ENCODE measurements at places on chromosomes 3 and 15.

DNA sequence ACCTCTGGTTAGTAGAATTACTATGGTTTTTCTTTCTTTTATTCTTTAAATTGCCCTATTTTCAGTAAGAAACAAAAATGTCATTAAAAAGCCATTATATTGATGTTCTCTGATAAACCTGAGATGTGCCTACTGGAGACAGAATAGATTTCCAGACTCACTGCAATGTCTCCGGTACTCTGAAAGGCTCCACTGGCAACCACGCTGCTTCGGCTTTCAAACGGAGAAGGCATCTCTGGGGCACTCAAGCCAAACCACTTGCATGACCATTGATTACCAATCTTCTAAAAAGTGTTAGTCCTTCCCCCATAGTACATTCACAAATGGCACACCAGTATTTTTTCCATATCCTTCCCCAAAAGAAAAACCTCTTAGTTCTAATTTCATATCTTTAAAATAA lies 82.6 kb downstream of the CBLB start:
- no peak for DNase-seq

DNA sequence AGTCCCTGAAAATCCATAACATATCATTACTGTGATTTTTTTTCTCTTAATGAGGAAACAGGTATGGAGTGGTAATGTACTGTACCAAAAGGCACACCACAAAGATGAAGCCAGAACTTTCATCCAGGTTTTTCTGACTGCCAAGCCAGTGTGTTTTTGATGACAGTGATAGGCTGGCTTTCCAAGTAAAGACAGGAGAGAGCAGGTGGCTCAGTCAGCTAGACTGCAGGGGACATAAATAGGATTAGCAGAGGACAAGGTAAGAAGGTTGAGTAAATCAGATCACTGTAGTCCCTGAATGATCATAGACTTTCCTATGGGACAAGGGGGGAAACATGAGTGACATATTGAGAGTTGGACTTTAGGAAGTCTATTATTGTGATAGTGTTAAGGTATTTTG lies 127.9 kb downstream of the GADL1 start:
- DNase-seq = no peak

GRCh38 chr3:141292356-141293058 lies 60.9 kb downstream of the PXYLP1 start:
- DNase-seq = no peak

DNA sequence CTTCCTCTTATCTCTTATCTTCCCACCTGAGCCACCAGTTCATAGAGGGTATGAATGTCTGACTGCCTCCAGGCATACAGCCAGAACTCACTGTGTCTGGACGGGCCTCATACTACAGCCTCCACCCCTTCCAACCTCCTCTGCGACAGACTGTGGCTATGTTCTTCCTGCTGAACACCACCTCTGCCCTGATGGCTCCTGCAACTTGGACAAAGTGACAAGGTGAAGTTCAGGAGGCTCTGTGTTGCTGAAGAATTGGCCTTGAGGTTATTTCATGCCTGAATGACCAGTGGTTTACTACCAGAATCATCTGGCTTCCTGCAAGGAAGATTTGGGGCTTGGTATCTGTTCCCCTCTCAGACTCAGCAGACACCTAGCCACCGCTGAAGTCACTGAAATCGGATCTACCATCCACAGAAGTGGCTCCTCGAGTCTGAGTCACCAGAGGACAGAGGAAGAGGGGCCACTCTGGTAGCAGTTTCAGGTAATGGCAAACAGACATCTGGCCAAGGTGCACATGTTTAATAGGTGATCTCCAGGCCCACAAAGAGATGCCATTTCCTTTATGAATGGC lies 14.2 kb upstream of the ULK3 start:
- no peak for DNase-seq

DNA sequence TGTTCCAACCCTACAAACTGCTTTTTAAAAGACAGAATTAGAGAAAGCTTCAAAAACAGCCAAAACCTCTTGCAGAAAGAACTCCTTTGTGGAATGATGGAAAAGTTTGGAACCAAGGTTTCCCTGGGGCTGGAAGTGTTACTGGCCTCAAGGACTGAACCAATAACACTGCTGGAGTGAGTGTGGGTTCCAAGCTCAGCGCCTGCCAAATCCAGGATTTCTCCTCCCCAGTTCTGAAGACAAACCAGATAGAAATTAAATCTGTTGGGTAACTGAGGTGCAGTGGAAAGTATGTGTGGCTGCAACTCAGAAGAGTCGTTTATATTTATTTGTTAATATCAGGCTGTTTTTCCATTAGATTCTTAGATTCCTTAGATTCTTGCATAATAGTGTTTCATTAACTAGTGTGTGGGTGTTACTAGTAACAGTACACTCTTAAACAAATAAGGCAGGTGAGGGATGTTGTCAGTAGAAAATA lies 66.5 kb upstream of the FNDC3B start:
- peak; percentile 69 for DNase-seq

GRCh38 chr3:12830785-12831156 lies 10.6 kb downstream of the RPL32 start:
- DNase-seq = no peak

DNA sequence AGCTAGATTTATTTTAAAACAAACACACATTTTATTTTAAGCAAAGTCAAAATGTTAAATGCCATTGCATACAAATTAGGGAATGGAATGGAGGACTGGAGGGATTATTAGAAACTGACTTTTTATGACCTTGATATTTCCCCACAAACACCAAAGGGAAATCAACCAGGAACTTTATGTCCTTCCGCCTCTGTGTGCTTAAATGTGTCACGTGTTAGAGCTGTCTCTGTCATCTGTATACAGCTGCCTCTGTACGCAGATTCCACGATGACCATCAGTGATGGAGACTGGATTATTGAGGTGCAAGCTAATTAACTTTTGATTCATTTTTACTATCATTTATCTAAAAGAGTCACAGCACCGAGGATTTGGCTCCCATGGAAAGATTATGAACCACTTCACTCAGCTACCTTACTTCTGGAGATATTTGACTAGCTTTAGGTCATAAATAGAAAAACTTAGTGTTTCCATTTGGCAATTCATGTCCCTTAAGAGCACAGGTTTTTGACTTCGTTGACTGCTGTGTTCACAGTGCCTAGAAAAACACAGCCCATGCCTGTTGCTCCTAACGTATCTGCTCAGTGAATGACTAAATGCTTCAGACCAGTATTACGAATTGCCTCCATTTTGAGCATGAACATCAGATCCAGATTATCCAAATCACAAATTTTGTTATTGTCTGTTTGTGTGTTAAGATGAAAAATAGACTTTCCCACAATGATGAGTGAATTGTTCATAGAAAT lies 1048.1 kb downstream of the MCTP2 start:
- DNase-seq = no peak

DNA sequence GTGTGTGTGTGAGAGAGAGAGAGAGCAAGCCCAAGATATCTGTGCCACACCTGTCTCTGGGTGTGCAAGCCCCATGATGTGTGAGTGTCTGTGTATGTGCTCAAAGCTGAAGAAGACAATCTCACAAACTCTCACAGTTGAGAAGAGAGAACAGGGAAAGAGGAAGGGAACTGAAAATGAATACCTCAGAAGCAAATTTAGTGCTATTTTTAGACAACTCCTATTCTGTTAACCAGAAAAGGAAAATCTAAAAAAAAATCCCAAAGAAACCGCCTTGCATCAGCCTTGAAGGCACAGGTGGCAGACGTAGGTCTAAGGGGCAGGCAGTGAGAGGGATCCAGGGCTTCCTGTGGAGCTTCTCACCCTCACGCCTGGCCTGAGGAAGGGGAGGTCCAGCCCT lies 47.8 kb downstream of the ATP2B2 start:
- no peak for DNase-seq

- DNase-seq = no peak
Measured at GRCh38 chr3:13705702-13706280, 156.9 kb downstream of the FBLN2 start.

GRCh38 chr15:26967719-26968269 lies 3.2 kb upstream of the GABRG3 start:
- no peak for DNase-seq

GRCh38 chr3:156181509-156181908 lies 61.1 kb downstream of the KCNAB1 start:
- DNase-seq = peak; percentile 48

- DNase-seq = peak; percentile 24
Measured at GRCh38 chr3:49470714-49471420, 800 bp downstream of the DAG1 start.

- peak; percentile 28 for DNase-seq
Measured at GRCh38 chr3:11154036-11154952, at the start of gene HRH1. Gene HRH1, plus strand, starts transcription at chr3:11154493. Its CDS starts 104,545 bp downstream, at chr3:11259038.

- no peak for DNase-seq
Measured at GRCh38 chr3:13009132-13009945, 63.9 kb downstream of the IQSEC1 start.

- no peak for DNase-seq
Measured at GRCh38 chr3:124593442-124593829, 136.8 kb upstream of the UMPS start.

- no peak for DNase-seq
Measured at GRCh38 chr3:84680700-84681099, 278.1 kb upstream of the CADM2 start.

DNA sequence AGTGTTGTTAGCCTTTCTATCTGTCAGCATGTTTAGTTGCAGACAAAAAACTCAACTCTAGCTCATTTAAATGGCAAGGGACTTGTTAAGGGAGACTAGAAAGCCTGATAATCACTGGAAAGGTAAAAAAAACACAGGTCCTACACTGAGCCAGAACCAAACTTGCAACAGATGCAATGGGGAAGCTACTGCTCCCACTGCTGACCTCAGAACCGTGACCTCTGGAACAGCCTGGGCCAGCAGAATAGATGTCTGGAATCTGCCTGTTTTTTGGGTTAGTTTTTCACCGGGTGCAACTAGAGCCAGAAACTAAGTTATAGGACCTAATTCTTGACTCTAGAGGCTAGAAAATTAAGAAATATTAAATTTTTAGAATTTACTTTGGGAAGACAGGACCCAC lies 32.5 kb upstream of the ARL14 start:
- no peak for DNase-seq

DNA sequence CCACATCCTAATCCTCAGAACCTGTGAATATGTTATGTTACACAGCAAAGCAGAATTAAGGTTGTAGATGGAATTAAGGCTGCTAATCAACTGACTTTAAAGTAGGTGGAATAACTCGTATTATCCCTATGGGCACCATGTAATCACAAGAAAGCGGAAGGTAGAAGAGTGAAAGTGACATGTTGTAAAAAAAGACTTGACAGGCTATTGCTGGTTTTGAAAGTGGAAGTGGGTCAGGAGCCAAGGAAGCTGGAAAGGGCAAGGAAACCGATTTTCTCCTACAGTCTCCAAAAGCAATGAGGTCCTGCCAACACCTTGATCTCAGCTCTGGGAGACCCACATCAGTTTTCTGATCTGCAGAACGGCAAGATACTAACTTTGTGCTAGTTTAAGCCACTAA lies 6.6 kb downstream of the TP63 start:
- DNase-seq = no peak

GRCh38 chr3:187210545-187211327 lies 13.4 kb downstream of the RTP1 start:
- DNase-seq = no peak

- DNase-seq = no peak
Measured at GRCh38 chr15:85849946-85850345, 55.2 kb upstream of the KLHL25 start.

- no peak for DNase-seq
Measured at GRCh38 chr15:73949496-73949895, 23.2 kb downstream of the LOXL1 start.

GRCh38 chr3:194840661-194841514 lies 155.2 kb downstream of the FAM43A start:
- DNase-seq = peak; percentile 16

DNA sequence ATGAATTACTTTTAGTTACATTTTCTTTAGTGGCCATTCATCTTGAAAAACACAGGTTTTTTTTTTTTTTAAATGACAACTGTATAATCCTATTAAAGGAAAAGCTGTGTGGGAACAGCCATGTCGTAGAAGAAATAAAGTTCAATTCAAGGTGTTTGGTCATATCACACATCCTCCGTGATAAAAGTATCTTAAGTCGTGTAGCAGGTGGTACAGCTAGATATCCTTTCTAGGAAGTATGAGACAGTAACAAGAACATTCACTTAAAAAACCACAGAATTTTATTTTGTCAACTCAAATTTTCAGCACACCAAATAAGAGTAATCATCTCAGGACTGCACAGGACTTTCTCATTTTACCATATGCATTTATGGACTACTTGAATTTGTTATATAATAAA lies 16.1 kb downstream of the ZDHHC23 start:
- DNase-seq = no peak

DNA sequence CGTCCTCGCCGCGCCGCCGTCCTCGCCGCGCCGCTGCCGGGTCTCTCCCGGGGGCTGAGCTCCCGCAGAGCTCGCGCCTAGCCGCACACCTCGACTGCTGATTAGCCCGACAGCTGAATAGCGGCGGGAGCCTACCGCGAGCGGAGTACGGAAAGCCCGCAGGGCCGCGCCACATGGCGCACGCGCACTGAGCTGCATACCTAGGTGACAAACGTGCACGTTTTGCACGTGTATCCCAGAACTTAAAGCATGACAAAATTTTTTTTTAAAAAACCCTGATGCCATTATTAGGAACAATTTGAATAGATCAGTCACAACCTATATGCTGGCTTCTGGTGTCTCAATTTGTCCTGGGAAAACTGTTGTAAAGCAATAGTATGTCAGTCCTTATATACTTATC lies at the start of gene GOLGA8A:
Gene GOLGA8A, minus strand, starts transcription at position 122 of the 400 bp plus-strand sequence. CDS start 48,117 bp downstream, outside the sequence.
- DNase-seq = peak; percentile 49

- no peak for DNase-seq
Measured at GRCh38 chr3:58055314-58055713, 47.1 kb downstream of the FLNB start.

GRCh38 chr15:63950911-63951481 lies 95.3 kb downstream of the DAPK2 start:
- peak; percentile 86 for DNase-seq

GRCh38 chr3:169054471-169054870 lies 609.0 kb downstream of the MECOM start:
- DNase-seq = no peak

DNA sequence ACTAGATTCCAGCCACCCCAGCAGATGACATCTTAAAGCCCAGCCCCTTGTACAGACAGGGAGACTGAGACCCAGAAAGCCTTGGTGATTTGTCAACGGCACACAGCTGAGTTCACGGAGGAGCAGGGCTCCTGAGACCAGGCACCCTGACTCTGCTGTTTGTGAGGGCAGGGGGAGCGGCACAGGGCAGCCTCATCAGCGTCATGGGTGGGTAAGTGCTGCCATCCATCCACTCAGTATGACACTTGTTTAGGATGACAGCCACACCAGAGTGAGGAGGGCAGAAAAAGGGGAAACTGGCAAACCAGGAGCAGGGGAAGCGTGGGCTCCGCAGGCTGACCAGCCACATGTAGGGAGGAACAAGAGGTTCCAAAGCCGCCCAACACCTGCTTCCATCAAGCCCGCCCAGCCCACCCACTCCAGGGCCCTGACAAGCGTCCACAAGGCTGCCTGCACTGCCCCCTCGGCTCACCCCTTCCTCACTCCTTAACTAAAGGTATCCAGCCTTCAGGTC lies 19.9 kb downstream of the RBPMS2 start:
- DNase-seq = no peak
